Activated naive CD4-positive, alpha-beta T cell (primary cell): ENCODE measurements at places on chromosomes 1 and 21.
A peak's percentile ranks its signal among the peaks of the same experiment; 100 is the strongest.

GRCh38 chr21:29130270-29130969 lies at the start of gene MAP3K7CL:
TSS of gene MAP3K7CL (plus strand) at chr21:29130644. CDS start at chr21:29133345, 2,701 bp downstream.
- no peak for DNase-seq

GRCh38 chr1:202531472-202531811 lies 178.8 kb downstream of the SYT2 start:
- DNase-seq, result no peak

- DNase-seq, result no peak
These were observed 156.5 kb downstream of the EIF4G3 start for GRCh38 chr1:21020151-21020550.

DNA sequence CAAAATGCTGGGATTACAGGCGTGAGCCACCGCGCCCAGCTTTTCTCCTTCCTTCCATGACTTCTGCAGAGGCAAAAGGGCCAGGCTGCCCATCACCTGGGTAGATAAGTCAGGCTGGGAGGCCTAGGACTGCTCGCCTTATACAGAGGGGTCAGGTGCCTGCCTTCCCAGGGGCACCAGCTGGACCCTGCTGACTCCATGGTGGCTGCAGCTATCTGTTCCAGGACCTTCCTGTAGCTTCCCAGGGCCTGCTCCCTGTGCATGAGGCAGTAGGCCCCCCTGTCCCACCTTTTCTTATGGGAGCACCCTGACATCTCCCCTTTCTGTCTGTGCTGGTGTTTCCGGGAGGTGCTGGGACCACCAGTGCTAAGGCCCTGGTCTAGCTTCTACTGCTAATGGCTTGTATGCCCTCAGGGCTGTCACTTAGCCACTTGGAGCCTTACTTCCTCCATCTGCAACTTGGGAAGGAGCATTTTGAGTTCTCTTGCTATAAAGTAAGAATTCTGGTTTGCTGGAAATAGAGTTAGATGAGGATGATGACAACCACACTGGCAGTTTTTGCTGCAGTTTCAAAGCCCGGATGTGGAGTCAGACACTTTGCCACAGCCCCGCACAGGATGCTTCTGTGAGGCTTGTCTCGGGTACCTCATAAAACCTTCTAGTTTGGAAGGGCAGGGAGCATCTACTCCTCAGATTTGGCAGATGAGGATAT lies 14.4 kb downstream of the SOX13 start:
- no peak for DNase-seq

DNA sequence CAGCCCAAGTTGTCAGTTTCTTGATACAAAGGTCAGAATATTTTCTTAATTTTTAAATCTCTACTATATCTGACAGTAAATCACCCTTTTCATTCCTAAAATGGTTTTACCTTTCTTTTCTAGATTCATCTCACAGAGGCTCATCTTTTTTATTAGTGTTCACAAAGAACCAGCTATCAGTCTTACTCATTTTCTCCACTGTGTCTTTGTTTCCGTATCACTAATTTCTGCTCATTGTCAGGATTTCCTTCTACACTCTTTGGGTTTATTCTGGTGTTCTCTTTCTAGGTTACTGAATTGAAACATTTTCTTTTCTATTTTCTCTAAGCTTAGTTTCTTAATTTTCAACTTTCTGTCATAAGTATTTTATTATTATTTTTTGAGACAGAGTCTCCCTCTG lies 8.7 kb downstream of the AGPAT3 start:
- DNase-seq, result no peak

- DNase-seq, result no peak
These were observed at the start of gene SLC30A10 for GRCh38 chr1:219927956-219928790. TSS of gene SLC30A10 (minus strand) at chr1:219928557. CDS start at chr1:219928440, 117 bp downstream.

- DNase-seq, result no peak
These were observed 101.1 kb upstream of the JUN start for GRCh38 chr1:58884706-58885661.

- no peak for DNase-seq
These were observed 14.9 kb upstream of the CD5L start for GRCh38 chr1:157856538-157856937.

DNA sequence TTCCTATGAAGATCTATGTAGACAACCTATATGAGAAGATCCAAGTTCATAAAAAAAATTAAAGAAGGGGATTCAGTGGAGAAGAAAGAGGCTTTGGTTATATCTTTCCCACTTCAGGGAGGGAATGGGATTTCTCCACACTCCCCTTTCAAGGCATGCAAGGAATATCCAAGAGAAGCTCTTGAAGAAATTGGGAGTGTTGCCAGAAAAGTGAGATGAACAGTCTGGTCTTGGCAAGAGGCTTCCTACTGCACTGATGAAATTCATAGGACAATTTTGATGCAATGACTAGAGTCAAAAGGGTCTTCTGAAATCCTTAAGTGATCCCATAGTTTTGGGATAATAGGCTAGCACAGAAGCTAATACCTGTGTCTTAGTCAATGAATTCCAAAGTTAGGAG lies 153.0 kb downstream of the KCTD3 start:
- no peak for DNase-seq

DNA sequence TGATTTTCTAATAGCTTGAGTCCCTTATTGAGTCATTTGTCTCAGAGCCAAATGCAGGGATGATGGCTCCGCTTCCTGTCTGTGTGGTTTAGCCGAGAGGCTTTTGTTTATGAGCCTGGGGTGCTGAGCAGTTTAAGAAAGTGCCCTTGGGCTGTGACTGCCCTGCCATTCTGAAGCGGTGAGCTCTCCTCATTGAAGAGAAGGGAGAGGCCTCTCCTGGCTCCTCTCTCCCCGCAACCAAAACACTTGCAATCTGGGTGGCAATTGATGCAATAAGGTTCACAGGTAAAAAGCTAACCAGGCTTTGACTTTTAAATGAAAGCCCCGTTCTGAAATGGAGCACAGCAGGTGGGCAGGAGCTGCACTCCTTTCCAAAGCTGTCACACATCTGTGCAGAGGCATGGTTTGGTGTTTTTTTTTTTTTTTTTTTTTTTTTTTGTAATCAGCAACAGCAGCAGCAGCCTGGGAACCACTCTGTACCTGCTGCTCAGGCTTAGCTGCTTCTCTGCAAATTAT lies 403.7 kb downstream of the SIPA1L2 start:
- DNase-seq, result no peak

DNA sequence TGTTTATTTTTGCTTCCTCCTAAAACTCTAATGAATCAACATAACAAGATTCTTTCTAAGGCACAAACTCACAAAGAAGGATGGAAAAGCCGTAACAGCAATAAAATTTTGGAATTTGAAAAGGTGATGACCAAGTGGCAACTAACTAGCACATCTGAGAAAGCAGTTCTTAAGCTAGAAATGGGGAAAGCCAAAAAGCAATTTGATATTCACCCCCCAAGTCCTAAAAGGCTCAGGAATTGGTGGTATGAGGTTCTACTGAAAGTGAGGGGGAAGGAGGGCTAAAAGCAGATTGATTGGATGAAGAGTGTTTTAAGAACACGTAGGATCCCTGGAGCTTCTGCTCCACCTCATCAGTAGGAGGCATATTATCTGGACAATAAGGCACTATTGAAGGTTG lies 43.4 kb upstream of the FBXO28 start:
- no peak for DNase-seq

GRCh38 chr1:209354111-209354839 lies 229.2 kb upstream of the CAMK1G start:
- DNase-seq, result peak; percentile 1

DNA sequence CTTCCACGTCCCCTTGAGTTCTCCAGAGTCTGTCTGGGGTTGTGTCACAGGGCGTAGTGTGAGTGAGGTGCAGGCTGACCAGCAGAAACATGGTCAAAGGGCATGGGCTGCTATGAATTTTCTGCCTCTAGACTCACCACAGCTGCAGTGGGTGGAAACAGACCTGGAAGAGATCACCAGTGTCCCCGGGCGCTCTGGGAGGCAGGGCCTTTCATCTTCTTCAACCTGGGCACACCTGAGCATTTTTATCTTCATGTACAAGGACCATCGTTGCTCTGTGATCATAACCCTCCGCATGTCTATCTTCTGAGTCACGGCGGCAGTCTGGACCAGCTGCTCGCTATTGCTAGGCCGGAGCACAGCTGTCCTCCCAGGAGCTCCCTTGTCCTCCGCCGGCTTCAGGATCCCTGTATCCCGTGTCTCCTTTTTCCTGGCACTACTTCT lies 29.6 kb downstream of the DEGS1 start:
- no peak for DNase-seq

DNA sequence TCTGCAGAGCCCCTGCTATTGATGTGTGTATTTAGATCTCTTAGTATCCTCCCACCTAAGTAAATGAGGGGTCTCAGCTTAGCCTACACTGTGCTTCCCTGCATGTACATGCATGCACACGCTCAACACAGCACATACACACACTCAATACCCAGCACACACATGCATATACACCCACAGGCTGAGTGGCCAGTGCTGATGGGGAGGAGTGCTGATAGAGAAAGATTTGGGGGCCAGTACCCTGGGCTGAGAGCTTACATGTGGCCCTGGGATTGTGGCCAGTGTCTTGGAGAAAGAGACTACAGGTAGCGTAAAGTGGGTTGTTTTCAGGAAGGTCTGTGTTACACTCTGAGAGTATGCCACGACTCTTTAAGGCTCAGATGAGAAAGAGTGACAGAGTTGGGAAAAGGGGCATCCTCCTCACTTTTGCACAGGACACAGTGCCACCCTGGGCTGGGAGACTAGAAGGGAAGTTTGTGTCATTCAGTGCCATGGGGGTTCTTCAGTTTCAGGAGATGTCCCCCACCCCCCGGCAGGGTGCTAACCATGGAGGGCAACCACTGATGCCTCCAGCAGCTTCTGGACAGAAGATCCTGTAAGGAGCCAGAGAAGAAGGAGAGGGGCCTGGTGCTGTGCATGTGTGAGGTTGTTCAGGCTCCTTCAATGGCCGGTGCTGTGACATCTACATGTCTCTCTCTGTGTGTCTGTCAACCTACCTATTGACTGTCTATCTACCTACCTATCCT lies 166.8 kb downstream of the RHOU start:
- DNase-seq, result no peak

DNA sequence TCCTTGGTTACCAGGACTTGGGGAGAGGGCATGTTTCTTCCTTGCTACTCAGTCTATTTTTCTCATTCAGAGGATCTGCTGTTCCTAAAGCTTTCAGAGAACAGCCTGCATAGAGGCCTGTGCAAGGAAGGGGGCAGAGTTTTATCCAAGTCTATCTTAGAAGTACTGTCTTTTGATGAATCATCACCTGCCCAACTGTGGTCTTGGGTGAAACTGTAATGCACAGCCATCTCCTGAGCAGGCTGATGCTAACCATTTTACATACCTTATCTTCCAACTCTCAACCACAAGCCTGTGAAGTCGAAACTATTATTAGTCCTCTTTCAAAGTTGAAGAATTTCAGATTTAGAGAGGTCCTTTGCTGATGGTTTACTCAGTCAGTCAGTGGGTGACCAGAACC lies 368.0 kb downstream of the HHAT start:
- no peak for DNase-seq

DNA sequence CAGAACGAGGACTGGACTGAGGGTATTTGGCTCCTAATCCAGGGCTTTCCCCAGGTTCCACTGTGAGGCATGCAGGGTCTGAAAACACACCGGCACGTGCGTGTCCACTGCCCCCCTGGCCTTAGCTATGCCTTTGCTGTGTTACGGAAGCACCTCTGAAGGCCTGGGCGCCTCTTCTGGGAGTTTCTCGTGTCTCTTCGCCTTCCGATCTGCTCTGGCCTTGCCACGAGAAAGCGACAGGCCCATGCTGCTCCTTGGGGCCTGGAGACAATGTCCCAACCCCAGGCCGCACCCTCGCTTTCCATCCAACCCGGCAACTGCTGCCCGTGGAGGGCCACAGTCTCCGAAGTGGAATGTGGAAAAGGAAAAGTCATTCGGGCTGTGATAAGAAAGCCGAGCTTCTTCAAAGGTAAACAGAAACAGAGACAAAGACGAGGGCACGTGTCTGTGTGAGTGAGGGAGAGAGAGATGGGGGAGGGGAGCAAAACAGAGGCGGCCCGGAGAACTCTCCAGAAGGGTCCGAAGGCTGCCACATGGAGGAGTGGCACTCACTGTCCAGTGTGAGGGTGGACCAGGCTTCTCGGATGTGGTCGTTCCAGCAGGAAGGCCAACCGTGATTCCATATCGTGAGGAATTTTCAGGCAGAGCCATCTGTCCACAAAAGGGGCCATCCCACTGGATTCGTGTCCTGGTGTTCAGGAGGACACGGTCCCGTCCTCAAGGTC lies 3.4 kb upstream of the UMODL1 start:
- no peak for DNase-seq

GRCh38 chr1:201741763-201742342 lies 87.1 kb upstream of the IPO9 start:
- DNase-seq, result no peak

GRCh38 chr1:241637046-241637590 lies 3.1 kb downstream of the CHML start:
- no peak for DNase-seq

GRCh38 chr1:107359472-107360241 lies 218.8 kb downstream of the NTNG1 start:
- DNase-seq, result no peak

DNA sequence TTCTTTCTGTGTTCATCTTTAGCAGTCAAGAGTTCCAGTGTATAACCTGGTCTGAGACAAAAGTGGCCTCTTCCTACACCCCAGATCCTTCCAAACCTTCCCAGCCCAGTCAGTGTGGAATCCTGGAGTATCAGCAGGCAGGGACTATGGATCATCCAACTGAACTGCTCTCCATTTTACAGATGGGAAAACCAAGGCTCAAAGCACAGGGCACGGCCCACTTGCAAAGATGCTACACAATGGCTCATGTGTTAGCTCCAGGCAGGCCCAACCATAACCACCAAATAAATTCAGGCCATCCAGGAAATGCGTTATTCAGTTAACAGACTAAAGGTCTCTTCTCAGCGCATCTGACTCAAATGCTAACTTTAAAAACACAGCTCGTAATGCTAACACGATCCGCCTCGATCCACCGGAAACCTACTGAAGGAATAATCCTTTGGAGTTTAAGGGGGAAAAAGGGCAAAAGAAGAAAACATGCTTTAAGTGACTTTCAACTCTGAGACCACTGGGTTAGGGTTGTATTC lies 7.1 kb downstream of the GLIS1 start:
- no peak for DNase-seq

GRCh38 chr1:209319057-209319432 lies 264.5 kb upstream of the CAMK1G start:
- DNase-seq, result no peak

- DNase-seq, result no peak
These were observed 7.2 kb downstream of the INAVA start for GRCh38 chr1:200901796-200902444.

DNA sequence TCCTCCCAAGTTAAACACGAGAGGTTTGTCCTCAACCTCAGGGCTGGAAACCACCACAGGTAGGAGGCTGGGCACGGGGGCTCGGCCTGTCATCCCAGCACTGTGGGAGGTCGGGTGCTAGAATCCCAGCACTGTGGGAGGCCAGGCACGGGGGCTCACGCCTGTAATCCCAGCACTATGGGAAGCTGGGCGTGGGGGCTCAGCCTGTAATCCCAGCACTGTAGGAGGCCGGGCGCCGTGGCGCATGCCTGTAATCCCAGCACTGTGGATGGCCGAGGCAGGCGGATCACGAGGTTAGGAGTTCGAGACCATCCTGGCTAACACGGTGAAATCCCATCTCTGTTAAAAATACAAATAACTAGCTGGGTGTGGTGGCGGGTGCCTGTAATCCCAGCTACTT lies 6.7 kb upstream of the CDK11A start:
- no peak for DNase-seq

GRCh38 chr1:165492845-165493373 lies 48.0 kb upstream of the RXRG start:
- DNase-seq, result no peak

- no peak for DNase-seq
These were observed 40.1 kb upstream of the GPR52 start for GRCh38 chr1:174407665-174408064.

GRCh38 chr1:152919071-152919470 lies 10.7 kb downstream of the IVL start:
- no peak for DNase-seq

GRCh38 chr1:205959789-205960188 lies 16.5 kb upstream of the SLC26A9 start:
- DNase-seq, result no peak
